ENCODE measurements at places on chromosomes 4 and X. TPM values are rescaled to one million over a fixed set of nuclear protein-coding genes. Genes with fewer than 3 reads are reported as not detected.

The RAB9A gene
- 13.5 TPM for total RNA-seq

The TIGD4 gene
- total RNA-seq: 0.11 TPM

The MAGEA2 gene
- 7.7 TPM for total RNA-seq

The NXT2 gene
- 16.1 TPM for total RNA-seq

The CCDC120 gene
- total RNA-seq: 0.46 TPM

The TSR2 gene
- 13.6 TPM for total RNA-seq

The FHIP1A gene
- 2.1 TPM for total RNA-seq

The TCP11X2 gene
- total RNA-seq: not detected

The KIF4A gene
- 53.5 TPM for total RNA-seq

The DCK gene
- 28.7 TPM for total RNA-seq

The ZCCHC18 gene
- 0.39 TPM for total RNA-seq

The KLHL13 gene
- total RNA-seq: 4.0 TPM

The TEX13A gene
- not detected for total RNA-seq

The USP17L28 gene
- not detected for total RNA-seq

The FGA gene
- not detected for total RNA-seq

The TRPC3 gene
- total RNA-seq: 1.1 TPM

The MSX1 gene
- 18.7 TPM for total RNA-seq

The PRDM5 gene
- 4.3 TPM for total RNA-seq

The FAM149A gene
- 1.5 TPM for total RNA-seq

The MAP7D2 gene
- total RNA-seq: 3.7 TPM

The IL9R gene
- not detected for total RNA-seq

The TAF7L gene
- total RNA-seq: 0.17 TPM

The UGT2B17 gene
- total RNA-seq: not detected

The CT45A1 gene
- 34.0 TPM for total RNA-seq

The ADH5 gene
- 92.2 TPM for total RNA-seq

The FAM47A gene
- not detected for total RNA-seq

The CSAG1 gene
- 20.9 TPM for total RNA-seq

The EIF4E gene
- total RNA-seq: 126 TPM

The CNKSR2 gene
- 7.5 TPM for total RNA-seq

The ADRA2C gene
- total RNA-seq: 1.1 TPM

The PCDH18 gene
- total RNA-seq: 2.6 TPM

The SAGE1 gene
- not detected for total RNA-seq

The NXF2B gene
- 1.9 TPM for total RNA-seq

The ZNF185 gene
- 4.0 TPM for total RNA-seq

The UGT2B15 gene
- total RNA-seq: not detected

The TMPRSS11E gene
- total RNA-seq: not detected

The GAGE2A gene
- 61.7 TPM for total RNA-seq

The FAM50A gene
- total RNA-seq: 32.8 TPM

The FAM47E gene
- total RNA-seq: 0.11 TPM

The GAGE13 gene
- total RNA-seq: 12.3 TPM

The SSX4B gene
- total RNA-seq: not detected

The RAB33A gene
- total RNA-seq: not detected

The SPANXA2 gene
- total RNA-seq: 25.7 TPM

The MUC7 gene
- not detected for total RNA-seq

The COX7B gene
- total RNA-seq: 577 TPM

The ADH6 gene
- not detected for total RNA-seq

The IBSP gene
- not detected for total RNA-seq

The MAGEE2 gene
- total RNA-seq: not detected

The DUX4 gene
- not detected for total RNA-seq

The ADGRG4 gene
- not detected for total RNA-seq

The CT45A5 gene
- 10.4 TPM for total RNA-seq

The SORCS2 gene
- total RNA-seq: 0.91 TPM

The NAP1L5 gene
- total RNA-seq: 4.7 TPM

The PRICKLE3 gene
- 5.6 TPM for total RNA-seq

The S100P gene
- not detected for total RNA-seq

The GPAT3 gene
- 31.3 TPM for total RNA-seq

All from Daoy (cell line).